ENCODE measurements at places on chromosomes 7 and 10.

- no peak for DNase-seq
These were observed 253.0 kb upstream of the GRB10 start for GRCh38 chr7:51035716-51036115.

DNA sequence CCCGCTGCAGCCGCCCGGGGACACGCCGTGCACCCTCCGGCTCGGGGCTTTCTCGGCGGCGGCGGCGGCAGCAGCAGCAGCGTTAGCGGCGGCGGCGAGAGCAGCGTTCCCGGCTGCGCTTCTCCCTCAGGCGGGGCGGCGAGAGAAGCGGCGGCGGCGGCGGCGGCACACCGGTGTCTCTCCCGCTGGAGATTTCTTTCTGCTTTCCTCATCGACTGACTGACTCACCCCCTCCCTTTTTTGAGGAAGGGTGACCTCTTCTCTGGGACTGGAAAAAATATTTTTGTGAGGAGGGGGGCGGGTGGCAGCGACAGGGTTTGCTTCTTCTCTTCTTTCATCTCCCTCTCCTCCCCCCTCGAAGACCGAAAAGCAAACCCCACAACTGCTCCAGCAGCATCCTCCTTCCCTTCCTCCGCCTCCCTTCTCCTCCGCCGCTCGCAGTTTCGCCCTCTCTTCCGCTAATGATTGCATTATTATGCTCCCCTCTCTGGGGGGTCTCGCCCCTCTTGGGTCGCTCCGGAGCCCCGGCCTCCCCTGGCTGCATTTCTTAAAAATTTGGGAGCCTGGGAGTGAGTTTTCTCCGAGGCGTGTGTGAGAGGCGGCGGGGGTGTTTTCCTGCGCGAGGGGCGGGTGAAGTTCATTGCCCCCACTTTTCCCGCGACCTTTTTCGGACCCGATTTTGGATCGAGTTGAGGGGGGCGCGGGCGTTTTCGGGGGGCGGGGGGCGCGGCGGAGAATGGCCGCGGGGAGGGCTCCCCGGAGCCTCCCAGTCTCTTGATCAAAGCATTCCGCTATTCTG, 411 bp downstream of the AUTS2 start:
- peak; percentile 43 for DNase-seq

GRCh38 chr10:27663621-27664020, 82.0 kb downstream of the MKX start:
- DNase-seq = peak; percentile 28

GRCh38 chr10:56317603-56318002, 43.5 kb downstream of the ZWINT start:
- DNase-seq = no peak

- DNase-seq = no peak
These were observed 12.2 kb downstream of the VSIR start for GRCh38 chr10:71761105-71761511.

DNA sequence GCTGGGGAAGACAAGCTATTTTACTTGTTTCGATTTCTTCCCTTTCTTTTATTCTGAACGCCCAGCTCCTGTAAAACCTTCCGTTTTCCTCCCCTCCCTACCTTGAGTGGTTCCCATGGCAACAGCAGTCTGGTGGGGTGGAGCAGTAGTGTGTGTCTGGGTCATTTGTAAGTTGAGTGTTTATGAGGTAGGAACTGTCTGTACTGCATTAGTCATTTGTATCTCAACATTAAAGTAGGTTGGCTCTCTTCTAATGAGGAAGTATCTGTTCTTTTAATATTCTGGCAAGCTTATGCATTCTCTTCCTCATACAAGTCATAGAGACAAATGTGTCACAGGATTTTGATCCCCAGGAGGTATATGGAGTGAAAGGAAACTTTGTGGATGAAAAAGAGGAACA, 85.3 kb upstream of the CCDC6 start:
- DNase-seq = peak; percentile 81

DNA sequence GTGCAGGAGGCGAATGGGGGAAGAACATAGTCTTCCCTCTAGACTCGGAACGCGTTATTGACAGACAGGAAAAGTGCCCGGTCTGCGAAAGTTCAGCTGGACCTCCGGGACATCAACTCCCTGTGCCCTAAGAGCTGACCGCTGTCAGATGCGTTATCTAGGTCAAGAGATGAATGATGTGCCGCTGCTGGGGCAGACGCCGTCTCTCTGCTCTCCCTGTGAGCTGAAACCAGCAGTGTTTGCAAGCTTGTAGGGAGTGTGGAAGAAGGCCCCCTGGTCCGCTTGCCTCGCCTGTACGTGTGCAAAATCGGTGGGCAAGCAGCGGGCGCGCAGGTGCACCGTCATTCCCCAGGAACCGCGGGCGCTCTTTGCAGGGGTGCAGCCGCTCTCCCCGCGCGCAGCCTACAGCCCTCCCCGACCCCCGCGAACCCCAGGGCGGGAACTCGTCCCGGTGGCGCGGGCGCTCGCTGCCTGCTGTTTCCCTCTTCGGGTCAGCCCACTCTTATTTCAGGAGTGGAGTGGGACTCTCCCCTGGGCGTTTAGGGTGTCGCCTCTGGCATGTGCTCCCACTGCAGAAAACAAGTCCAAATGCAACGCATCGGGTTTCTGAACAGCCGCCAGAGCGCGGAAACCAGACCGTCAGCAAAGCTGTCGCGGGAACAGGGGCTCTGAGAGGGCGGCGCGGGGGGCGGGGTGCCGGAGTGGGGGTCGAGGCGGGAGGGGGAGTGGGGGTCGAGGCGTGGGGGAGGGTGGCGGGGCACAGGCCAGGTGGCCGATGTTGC, 1.8 kb upstream of the PFKFB3 start:
- DNase-seq = peak; percentile 59

DNA sequence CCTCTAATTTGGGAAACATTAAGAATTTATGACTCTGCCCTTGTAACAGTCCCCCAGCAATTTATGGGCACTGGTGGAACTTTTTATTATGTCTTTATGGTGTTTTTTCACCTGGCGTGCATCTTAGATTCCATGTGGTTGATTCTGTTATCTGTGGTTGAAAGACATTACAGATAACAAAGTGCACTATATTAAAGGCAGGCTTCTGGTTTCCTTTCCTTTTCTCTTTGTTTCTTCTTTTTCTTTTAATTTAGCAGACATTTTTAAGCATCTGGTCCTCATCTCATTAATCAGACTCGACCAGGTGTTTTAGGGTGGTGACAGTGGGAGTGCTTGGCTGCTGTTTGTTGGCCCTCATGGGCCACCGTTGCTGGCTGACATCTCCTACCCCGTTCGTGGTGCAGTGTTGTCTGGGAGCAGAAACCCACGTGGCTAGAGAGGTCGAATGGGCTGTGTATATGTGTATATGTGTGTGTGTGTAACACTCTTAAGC, 77.4 kb downstream of the LRMDA start:
- DNase-seq = no peak

GRCh38 chr10:95758351-95759025, 2.5 kb downstream of the ENTPD1 start:
- peak; percentile 25 for DNase-seq
